ENCODE measurements at places on chromosomes 3 and 15.

GRCh38 chr15:69979262-69979661 is 118.5 kb downstream of the TLE3 start:
- DNase-seq: no peak

- peak; percentile 1 for DNase-seq
These were observed 198.9 kb downstream of the ADAMTS9 start for GRCh38 chr3:64488939-64489338.

GRCh38 chr3:17980863-17981262 is 238.4 kb upstream of the TBC1D5 start:
- DNase-seq: no peak

DNA sequence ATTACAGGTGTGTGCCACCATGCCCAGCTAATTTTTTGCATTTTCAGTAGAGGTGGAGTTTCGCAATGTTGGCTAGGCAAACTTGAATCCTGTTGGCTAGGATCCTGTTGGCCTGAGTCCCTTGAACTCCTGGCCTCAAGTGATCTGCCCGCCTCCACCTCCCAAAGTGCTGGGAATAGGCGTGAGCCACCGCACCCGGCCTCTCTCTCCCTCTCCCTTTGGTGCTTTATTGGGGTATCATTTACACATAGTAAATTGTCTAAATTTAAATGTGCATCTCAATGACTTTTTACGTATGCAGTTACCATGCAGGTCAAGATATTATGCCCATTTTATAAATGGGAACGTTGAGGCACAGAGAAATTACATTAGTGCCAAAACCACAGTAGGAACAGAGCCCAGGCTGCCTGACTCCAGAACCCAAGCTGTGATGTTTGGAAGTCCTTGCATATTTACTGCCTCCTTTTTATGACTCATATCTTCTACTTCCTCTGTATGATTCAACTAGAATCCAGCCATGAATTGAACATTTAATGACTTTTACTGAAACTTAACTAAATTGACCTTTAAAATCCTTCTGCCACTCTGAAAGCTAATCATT is 34.0 kb upstream of the RPP14 start:
- no peak for DNase-seq

GRCh38 chr3:68017069-68017468 is 362.7 kb upstream of the SUCLG2 start:
- no peak for DNase-seq

DNA sequence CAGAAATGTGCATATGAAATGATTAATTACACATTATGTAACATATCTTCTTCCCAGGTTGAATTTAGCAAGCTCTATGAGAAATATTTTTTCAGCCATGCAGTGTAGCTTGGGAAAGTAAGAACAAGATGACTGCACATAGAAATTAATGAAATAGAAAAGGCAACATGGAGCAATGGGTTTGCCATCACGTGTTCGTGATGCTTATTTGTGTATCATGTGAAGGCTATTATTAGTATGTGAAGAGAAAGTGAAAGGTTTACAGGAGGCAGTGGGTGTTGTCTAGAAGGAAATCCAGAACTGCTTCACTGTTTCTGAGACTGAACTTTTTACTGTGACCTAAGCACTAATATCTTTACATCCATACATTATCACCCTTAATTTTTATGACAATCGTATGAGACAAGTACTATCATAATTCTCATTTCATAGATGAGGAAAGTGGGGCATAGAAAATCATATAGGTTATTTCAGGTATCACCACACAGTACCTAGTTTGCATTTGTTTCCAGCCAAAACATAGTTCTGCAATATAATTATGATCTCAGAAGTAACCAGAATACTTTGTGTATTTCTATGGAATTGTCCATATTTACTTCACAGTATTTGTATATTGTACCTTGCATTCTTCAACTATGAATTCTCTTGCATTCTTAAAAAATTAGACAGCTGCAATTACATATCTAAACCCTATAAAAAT is 14.9 kb downstream of the SERPINI1 start:
- DNase-seq: no peak

GRCh38 chr15:47367726-47368390 is 349.4 kb upstream of the SEMA6D start:
- DNase-seq: no peak
